Fibroblast of skin of left quadriceps (primary cell): ENCODE measurements at places on chromosomes 6 and 20.

- no peak for DNase-seq
Observed at GRCh38 chr20:24954151-24954550, 5.1 kb downstream of the CST7 start.

- DNase-seq: no peak
Observed at GRCh38 chr6:9933677-9934076, 481.2 kb downstream of the TFAP2A start.

DNA sequence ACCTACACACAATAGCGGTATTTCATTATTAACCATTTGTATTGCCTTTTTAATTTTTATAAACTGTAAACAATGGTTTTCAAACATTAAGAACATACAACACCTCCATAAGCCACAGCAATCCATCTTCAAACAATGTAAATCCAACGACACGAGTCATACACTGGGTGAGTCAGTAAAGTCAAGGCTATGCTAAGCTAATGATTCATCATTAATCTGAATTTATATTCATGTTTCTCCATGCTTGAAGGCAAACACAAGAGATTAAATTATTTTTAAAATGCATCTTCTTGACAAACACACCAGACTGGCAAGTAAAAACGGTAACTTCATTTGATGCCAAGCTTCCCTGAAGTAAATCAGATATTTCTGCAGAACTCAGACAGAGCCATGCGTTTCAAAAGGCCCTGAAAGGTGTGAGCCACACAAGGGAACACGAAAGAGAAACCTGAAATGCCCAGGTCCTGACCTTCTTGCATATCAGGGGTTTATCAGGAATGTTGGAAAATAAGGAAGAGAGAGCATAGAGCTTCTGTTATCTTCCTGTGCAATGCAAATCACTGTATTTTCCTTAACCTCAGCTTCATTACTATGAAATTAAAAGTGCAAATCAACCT lies 162.5 kb downstream of the ALDH8A1 start:
- peak; percentile 32 for DNase-seq

DNA sequence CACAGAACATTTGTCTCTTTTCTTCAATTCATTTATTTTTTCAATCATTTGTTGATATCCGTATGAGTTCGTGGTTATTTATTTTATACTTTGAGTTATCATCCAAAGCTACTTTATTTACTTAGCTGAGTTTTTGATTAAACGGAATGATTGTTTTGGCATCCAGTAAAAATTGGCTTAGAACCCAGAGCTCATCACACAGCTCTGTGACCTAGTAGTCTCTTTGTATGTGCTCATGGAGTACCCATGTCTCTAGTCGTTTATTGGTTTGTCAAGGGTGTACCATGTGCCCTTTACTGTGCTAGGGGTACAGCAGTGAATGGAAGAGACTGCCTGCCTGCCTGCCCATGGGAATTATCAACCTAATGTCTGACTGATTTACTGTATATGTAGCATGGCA lies 142.2 kb downstream of the MYLK4 start:
- DNase-seq: no peak

- no peak for DNase-seq
Observed at GRCh38 chr20:22560817-22561216, 23.6 kb downstream of the FOXA2 start.

- DNase-seq: no peak
Observed at GRCh38 chr6:135282395-135282794, 101.3 kb downstream of the MYB start.

- DNase-seq: peak; percentile 82
Observed at GRCh38 chr20:15673206-15673605, 900.0 kb downstream of the KIF16B start.

GRCh38 chr6:82842721-82843120 lies 222.9 kb downstream of the UBE3D start:
- no peak for DNase-seq

GRCh38 chr20:15528391-15529111 lies 1044.7 kb downstream of the KIF16B start:
- DNase-seq: no peak

GRCh38 chr6:158002951-158003853 lies 21.5 kb downstream of the SYNJ2 start:
- DNase-seq: no peak

GRCh38 chr20:1686151-1686748 lies 28.7 kb upstream of the SIRPG start:
- no peak for DNase-seq

DNA sequence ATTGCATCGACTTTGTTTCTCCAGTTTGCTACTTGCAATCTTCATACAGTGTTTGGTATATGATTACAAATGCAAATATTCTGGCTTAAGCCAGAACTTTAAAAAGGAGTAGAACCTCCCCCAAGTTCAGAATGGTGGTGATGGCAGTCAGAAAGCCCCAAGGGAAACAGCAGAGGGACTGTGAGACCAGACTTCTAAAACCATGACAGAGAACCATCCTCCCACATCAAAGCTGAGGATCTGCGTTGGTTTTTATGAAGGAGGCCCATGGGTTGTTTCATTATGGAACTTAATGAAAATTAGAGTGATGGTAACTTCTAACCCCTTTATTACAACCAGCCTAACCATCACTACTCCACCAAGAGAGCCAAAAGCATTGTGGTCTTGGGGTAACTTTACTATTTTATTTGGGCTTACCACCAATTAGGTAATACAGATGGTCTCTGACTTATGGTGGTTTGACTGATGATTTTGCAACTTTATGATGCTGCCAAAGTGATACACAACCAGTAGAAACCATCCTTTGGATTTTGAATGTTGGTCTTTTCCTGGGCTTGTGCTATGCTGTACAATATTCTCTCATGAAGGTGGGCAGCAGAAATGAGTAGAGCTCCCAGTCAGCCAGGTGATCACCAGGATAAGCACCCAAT lies 10.9 kb upstream of the MRS2 start:
- DNase-seq: no peak

- no peak for DNase-seq
Observed at GRCh38 chr6:11129908-11130565, 18.5 kb upstream of the ERVFRD-1 start.

DNA sequence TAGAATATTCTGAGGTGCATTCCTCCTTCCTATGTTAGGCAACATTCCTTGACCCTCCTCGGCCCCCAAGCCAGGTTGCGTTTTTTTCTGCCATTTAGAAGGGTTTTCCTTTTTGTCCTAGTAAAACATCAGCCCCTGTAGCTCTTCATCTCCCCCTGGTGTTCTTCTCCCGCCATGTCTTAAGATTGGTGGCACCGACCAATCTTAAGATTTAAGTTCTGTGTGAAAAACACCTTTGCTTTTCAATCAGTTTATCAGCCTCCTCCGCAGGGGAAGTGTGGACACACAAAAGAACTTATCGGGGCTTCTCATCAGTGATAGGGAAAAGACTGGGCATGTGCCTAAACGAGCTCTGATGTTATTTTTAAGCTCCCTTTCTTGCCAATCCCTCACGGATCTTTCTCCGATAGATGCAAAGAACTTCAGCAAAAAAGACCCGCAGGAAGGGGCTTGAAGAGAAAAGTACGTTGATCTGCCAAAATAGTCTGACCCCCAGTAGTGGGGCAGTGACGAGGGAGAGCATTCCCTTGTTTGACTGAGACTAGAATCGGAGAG lies 719 bp upstream of the EDN1 start:
- no peak for DNase-seq

DNA sequence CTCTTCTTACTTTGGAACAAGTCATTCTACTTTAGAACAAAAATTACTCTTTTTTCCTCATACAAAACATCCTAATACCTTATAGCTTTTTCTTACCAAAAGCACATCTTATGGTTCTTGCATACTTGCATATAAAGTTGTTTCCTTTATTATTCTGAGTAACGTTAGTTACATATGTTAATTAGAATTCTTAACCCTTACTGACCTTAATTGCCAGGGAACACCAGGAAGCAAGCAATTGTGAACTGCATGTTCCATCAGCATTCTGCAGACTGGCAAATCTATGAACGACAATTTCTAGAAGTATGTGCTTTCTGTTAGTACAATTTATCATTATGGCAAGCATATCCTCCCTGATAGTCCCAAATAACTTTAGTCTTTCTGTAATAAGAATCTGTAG lies 831.0 kb downstream of the C6orf118 start:
- DNase-seq: no peak

- no peak for DNase-seq
Observed at GRCh38 chr20:46967646-46968045, 73.0 kb downstream of the EYA2 start.
